CD4-positive, alpha-beta T cell treated with Interleukin-12 subunit alpha and Interleukin-12 subunit beta, for 1 hour (primary cell): ENCODE measurements at places on chromosomes 13 and 19.
A peak's percentile ranks its signal among the peaks of the same experiment; 100 is the strongest.

GRCh38 chr19:55198651-55199050, 10.7 kb downstream of the PTPRH start:
- no peak for DNase-seq

DNA sequence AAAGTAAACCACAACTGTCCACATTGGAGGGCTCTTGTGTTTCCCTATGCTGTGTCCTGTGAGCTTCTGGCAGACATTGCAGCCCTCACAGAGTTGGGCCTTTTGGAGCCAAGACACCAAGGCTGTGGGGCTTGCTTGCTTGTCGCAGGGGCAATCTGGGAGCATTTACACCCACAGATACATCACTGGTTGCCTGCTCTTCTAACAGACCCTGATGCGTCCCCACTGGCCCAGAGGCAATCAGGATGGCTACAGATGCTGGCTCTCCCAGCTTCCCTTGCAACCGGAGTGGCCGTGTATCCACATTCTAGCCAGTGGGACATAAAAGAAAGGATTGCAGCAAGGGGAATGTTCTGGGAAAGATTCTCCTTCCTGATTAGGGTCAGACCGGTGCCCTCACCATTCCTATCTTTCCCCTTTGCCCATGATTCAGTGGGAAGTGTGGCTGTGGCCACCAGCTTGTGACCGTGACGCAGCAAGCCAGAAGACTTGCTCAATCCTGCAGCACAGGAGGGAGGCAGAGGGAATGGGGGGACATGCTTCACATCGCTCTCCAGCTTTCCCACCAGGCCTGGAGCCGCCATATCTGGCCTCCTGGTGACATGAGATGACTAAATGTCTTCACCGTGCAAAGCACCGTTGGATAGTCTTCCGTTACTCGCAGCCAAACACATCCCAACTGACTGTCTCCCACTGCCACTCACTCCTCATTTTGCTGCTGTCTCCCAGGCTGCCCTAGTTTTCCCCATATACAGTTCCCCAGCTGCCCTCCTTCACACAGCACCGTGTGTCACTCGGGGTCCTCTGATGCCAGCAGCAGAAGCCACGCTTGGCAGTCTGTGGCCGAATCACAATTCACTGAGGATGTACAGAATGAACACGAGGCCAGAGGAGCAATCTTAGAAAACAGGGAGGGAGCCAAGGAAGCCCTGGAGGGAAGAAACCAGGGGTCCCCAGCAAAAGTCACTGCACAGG, 151.0 kb downstream of the DPF1 start:
- no peak for DNase-seq

- peak; percentile 60 for DNase-seq
Observed at GRCh38 chr19:5340637-5341447, at the start of gene PTPRS. Gene PTPRS, minus strand, starts transcription at chr19:5340812. Its CDS starts 54,672 bp downstream, at chr19:5286140.

DNA sequence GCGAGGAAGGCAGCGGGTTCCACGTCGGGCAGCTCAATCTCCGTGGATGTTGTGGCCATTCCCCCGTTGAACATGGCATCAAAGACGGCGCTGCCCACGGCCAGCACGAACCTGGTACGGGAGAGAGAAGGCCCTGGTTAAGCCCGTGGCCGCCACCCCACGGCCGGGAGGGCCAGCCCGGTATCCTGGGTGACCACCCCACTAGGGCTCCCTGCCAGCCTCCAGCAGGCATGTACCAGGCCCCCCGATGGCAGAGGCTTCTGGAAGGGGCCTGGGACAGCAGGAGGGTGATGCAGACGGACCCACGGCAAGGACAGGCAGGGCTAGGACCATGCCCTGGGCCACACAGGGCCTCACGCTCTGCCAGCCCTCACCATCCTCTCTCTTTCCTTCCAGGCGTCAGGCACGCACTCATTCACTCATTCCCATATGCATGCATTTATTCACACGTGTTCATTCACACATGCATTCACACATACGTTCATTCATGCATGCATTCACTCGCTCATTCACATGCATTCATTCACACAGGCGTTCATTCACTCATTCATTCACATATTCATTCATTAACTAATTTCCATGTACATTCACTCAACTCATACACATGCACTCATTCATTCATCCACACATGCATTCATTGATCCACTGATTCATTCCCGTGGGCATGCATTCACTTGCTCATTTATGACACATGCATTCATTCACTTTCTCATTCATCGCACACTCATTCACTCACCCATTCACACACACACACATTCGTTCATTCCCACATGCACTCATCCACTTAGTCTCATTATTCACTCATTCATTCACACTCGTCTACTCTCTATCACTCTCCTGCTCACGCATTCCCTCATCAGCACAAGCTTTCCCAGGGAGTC, 17.9 kb downstream of the BTBD2 start:
- no peak for DNase-seq

- DNase-seq: no peak
Observed at GRCh38 chr19:10788146-10788545, 47.9 kb downstream of the TMED1 start.

- DNase-seq: no peak
Observed at GRCh38 chr19:43207991-43208390, 2.6 kb upstream of the PSG4 start.

DNA sequence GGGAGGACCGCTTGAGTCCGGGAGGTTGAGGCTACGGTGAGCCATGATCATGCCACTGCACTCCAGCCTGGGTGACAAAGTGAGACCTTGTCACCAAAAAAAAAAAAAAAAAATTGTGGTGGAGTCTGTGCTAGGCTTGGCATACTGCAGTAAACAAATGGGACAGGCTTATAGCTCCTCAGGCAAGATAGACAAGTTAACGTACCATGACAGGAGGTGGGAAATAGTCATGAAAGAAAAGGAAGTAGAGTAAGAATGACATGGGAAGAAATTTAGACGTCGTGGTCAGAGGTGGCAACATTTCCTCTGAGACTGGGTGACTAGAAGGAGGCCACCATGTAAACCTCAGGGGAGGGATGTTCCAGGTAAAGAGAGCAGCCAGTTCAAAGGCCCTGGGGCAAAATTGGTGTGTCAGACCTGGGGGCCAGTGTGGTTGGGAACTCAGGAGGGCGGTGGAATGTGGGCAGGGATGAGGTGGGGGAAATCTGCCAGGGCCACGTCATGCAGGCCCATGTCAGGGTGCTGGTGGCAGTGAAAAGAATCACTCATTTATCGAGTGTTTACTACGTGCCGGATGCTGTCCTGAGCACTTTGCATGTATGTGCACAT, 5.6 kb downstream of the SNRPA start:
- peak; percentile 31 for DNase-seq

DNA sequence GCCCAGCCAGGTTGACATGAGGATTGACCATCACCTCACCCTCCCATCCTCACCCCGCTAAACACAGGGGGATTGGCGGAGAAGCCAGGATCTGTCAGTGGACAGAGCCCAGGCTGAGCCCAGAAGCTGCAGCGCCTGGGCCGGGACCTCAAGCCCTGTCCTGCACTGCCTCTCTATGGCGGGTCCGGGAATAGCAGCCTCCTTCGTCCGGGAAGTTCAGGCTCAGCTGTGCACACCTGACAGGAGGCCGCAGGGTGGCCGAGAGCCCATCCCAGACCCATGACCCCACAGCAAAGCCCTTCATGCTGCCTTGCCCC, 67.8 kb downstream of the SPACA7 start:
- peak; percentile 16 for DNase-seq

DNA sequence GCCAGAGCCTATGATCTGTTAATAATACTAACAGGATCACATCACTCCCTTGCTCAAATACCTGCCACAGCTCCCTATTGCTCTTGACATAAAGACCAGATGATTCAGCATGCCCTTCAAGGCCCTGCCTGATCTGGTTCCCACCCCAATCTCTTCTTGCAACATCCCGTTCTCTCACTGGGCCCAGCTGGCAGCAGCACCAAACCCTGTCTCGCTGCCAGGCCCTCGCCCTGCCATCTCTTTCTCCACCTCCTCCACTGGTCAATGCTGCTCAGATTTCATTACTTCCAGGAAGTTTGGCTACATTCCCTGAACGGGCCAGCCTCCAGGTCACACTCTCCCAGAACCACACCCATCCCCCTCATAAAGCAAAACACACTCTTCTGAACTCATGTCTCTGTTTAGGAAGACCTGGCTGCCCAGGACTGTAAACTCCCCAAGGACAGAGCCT, 8.6 kb upstream of the BCAT2 start:
- no peak for DNase-seq

GRCh38 chr19:32916969-32917615, 47.5 kb upstream of the SLC7A9 start:
- DNase-seq: no peak

GRCh38 chr13:51346397-51346796, 6.9 kb downstream of the SERPINE3 start:
- DNase-seq: no peak

DNA sequence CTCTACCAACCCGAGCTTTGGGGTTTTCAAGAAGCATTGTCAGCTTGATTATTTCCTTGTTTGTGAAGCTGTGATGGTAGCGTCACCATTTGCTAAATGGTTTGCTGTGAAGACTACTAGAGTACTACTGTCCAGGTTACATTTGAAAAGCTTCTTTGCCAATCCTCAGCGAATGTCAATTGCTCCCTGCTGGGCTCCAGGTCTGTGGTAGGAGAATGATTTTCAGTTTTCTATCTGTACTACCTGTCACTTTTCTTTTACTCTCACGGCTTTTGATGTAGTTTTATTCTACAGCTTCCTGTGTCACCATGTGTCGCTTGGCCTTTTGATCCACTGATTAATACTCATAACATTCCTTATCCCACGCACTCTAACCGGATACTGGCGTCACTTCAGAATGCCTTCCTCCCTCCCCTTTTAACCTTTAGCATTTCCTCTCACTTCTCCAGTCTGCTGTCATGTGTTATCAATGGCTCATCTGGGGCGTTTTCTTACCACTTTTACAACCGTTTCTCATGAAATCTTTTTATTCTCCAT, 7.5 kb upstream of the GPR183 start:
- peak; percentile 81 for DNase-seq

GRCh38 chr13:95541308-95541707, 11.2 kb upstream of the CLDN10 start:
- DNase-seq: no peak

GRCh38 chr13:49265822-49266221, 18.1 kb downstream of the CDADC1 start:
- no peak for DNase-seq

- DNase-seq: no peak
Observed at GRCh38 chr19:7855426-7856108, 18.6 kb downstream of the PRR36 start.

DNA sequence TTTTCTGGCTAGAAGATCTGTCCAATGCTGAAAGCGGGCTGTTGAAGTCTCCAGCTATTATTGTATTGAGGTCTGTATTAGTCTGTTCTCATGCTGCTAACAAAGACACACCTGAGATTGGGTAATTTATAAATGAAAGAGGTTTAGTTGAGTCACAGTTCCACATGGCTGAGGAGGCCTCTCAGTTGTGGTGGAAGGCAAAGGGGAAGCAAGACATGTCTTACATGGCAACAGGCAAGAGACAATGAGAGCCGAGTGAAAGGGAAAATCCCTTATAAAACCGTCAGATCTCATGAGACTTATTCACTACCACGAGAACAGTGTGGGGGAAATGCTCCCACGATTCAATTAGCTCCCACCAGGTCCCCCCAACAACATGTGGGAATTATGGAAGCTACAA, 980.4 kb downstream of the SLITRK5 start:
- no peak for DNase-seq

DNA sequence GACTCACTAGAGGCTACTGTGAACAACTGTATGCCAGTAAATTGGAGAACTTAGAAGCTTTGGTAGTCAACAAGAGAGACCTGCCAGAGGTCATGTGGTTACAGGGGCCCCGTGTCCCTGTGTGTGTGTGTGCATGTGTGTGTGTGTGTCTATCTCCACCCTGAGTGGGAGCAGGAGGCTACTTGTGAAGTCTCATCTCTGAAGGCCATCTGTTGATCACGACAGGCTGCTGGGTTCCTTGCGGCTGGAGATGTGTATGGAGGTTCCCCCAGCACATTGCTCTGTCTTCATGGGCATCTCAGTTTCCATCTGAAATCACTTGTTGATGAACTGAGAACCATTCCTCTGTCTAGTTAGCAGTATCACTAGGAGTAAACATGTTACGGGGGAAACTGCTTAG, 58.2 kb upstream of the TEX29 start:
- DNase-seq: no peak

- DNase-seq: no peak
Observed at GRCh38 chr19:55289117-55289796, 5.5 kb downstream of the BRSK1 start.

DNA sequence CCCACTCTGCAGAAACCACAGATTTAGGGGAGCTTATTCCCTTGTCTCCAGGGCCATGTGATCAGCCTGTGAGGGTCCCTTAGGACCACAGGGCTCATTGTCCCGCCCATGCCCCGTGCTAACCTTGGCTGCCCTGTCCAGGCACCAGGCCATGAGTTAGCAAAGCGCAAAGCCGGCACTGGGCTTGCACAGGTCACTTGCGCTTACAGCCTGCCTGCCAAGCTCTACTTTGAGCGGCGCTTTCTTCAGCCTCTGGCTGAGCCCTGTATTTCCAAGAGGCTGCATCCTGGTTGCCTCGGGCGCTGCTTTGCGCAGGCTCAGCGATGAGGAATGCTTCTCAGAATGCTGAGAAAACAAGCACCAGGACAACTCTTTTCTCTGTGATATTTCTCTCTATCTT, 188.0 kb downstream of the TDRD3 start:
- DNase-seq: no peak

DNA sequence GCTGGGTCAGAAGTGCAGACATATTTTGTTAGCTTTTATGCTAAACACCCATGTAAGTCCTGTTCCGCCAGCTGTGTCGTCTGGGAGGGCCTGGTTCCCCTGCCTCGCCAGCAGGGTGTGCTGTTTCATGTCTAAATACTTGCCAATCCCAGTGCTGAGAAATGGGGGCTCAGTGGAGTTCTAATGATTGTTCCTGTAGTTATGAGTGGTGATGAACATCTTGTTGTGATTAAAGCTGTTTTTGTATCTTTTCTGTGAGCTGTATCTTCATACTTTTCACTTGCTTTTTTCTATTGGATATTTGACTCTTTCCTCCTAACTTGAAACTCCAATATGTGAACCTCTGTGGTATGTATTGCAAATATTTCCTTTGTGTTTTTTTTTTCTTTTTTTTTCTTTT, 32.7 kb downstream of the KDM4B start:
- DNase-seq: peak; percentile 31

- DNase-seq: peak; percentile 77
Observed at GRCh38 chr19:44689290-44690130, 9.4 kb upstream of the CEACAM16 start.
